Psoas muscle (tissue), 8 donors: ENCODE measurements at places on chromosomes 7 and 10. TPM values are rescaled to one million over a fixed set of nuclear protein-coding genes. Genes with fewer than 3 reads are reported as not detected.

DNA sequence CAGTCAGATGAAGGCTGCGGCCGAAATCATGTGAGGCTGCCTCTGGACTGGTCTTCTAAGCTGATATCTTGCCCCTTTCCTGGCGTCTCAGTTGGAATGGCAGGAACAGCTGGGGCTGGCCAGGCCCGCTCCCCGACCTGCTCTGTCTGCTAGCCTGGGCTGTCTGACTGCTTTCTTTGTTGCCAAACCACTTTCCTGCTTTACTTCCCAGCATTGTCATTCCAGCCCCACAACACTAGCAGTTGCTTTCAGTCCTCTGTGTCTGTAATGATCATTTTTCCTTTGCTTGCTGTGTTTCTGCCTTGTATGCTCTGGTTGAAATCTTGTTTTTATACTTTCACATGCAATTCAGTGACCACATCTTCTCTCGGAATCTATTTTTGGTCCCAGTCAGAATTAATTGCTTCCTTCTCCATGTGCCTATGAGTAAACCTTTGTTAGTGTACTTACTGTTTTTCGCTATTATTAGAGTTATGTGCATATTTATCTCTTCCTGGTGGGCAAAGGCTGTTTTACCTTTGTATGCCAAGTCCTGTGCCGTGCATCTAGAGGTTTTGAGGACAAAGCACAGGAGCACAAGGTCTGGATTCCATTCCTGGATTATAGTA is 21.6 kb downstream of the PRPF18 start:
- DNase-seq: peak; percentile 50

DNA sequence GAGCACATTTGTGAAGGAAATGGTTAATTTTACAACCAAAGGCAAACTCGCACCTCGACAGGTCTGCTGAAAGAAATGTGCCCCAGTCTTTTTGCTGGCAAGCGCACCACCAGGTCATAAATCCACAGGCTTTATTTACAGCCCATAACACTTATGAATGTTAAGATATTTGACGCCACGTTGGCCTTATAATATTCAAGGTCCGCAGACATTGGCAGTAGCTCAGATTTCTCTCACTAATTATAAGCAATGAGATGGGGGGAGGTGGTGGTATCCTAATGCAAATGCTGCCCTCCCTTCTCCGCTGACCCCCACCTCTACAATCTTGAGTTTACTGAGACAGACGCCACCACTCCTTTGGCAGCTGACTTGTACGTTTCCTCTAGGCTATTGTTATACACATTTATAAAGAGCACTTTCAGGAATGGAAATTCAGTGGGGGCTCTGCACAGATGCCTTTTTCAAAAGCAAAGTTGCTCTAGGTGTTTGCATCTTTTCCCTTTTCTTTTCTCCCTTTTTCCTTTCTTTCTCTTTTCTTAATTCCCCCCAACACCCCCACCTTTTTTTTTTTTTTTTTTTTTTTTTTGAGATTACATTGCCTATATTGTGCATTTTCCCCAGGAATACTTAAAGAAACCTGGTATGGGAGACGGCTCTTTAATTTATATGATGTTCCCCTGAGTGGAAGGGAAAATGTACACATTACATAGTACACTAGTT is 6.7 kb downstream of the TCF7L2 start:
- no peak for DNase-seq

- no peak for DNase-seq
These were observed 70.8 kb upstream of the FAM204A start for GRCh38 chr10:118412932-118413331.

GRCh38 chr7:21131897-21132296 is 296.0 kb upstream of the SP4 start:
- no peak for DNase-seq

DNA sequence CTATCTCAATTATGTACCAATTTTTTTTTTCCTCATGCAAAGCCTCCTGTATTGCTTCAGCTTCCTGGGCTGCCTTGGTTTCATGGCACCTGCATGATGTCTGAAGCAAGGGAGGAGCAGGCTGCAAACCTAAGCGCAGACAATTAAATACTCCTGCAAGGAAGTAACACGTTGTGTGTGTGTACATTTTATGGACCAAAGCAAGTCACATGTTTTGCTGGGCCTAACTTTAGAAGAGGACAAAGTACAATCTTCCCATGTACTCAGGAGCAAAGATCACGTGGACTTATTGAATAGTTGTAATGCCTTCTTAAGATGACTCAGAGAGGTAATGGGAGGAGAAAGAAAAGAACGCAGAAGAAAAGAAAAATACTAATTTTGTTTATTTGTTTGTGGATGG is 944.0 kb upstream of the C7orf33 start:
- no peak for DNase-seq

DNA sequence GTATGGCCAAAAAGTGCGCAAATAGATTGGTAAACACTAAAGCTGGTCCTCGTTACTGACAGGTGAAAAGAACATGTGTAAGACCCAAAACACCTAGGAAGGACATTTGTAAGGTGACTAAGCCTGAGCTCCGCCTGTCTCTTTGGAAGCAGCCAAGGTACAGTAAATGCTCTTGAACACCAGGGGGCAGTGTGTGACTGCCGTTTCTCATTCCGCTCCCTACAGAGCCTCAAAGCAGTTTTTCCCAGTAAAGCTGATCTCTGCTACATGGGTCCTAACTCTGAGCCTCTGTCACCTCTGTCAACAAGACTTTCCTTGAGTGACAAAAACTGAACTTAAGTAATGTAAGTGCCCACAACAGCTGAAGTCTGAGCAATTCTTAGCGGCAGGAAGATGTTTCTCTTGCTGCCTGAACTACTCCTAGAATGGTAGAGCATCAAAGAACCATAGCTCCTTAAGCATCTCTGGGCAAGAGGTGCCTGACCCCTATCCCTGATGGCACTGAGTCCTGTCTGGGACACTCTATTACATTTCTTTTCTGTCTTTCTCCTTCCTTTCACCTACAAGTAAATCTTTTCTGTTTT is 238.0 kb upstream of the INHBA start:
- peak; percentile 68 for DNase-seq

DNA sequence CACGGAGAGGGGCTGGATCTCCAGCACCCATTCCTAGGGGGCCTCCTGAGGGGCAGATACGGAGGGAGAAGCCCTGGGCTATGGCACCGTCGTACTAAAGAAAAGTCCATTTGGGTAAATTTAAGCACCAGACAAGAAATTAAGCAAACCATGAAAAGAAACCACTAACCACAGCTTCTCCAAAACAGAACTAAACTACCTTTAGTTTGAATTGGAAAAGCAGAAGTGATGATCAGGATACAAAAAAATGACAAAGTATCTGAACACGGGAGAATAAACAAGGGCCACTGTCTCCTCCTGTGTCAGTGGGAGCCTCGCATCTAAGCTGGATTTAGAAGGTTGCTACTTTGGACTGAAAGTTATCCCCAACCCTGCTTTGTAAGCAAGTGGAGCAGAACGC is 69.1 kb downstream of the DIP2C start:
- no peak for DNase-seq

DNA sequence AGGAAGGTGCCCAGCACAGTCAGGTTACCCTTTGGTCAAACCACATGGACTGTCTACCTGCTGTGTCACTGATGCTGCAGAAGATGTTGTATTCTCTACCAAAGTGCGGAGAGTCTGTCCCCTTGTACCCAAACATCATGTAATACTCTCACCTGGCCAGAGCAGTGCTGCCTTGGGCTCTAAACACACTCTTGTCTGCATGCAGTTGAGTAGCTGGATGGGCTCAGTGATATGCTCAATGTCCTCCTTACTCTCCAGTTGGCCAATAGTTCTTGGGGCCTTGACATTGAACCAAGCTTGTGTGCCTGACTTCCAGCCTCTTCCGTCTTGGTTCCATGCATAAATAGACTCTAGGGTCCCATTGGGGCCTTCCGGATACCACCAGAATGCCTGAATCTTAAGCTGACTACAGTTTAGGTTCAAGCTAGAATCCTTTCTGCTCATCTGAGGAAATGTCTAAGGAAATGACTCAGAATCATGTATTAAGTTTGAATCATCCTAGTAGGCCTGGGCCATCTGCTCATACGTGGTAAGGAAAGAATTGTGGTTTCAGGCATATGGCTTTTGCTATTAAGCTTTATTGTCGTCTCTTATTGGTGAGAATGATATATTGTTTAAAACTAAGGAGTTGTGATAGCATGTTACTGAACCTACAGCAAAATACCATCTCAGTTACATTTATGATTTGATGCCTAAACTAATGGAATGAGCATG is 118.0 kb downstream of the OTUD1 start:
- no peak for DNase-seq

The SUN3 gene
- total RNA-seq: not detected

The VGF gene
- total RNA-seq: not detected

The SH2B2 gene
- total RNA-seq: 27.8 TPM

- no peak for DNase-seq
These were observed 14.9 kb upstream of the COL13A1 start for GRCh38 chr10:69786791-69787190.

The HOXA4 gene
- total RNA-seq: 7.2 TPM

- DNase-seq: no peak
These were observed 73.9 kb upstream of the CABCOCO1 start for GRCh38 chr10:61588770-61589211.

DNA sequence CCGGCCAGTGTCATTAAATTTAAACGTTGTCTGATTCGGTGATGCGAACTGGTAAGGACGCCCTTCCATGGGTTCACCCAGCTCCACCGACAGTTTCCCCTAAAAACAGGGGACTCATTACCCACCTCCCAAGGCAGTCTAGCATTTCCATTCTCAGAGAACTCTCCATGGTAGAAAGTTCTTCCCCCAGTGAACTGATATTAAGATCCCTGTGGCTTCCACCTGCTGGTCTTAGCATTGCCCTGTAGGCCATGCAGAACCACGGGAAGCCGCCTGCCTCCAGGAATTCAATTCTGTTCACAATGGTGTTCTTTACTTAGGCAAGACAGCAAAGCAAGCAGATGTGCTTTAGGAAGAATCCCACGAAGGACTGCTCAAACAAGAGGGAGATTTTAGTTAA is 128.9 kb upstream of the NANOS1 start:
- DNase-seq: no peak

DNA sequence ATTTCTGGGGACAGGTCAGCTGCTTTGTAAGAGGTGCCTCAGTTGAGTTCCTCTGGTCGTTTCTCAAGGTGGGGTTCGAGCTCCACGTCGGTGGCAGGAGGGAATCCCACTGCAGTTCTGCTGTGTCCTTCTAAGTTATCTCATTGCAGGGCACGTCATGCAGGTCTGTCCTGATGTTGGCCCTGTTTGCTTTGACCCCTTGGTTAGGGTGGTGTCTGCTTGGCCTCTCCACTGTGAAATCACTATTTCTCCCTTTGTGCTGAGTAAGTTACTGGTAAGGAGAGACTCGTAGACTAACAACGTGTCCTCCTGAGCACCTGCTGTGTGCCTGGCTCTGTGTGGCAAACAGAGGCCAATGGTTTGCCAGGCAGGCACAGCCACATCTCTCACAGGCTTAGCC is 372.9 kb upstream of the ZMIZ1 start:
- no peak for DNase-seq

GRCh38 chr10:26481914-26482550 is 43.9 kb downstream of the APBB1IP start:
- DNase-seq: no peak

DNA sequence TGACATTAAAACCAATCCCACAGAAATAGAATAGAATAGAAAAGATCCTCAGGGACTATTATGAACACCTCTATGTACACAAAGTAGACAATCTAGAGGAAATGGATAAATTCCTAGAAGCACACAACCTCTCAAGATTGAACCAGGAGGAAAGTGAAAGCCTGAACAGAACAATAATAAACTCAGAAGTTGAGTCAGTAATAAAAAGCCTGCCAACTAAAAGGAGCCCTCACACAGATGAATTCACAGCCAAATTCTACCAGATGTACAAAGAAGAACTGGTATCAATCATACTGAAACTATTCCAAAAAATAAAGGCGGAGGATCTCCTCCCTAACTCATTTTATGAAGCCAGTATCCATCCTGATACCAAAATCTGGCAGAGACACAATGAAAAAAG is 220.3 kb upstream of the HPS1 start:
- no peak for DNase-seq

The PNLIP gene
- not detected for total RNA-seq

DNA sequence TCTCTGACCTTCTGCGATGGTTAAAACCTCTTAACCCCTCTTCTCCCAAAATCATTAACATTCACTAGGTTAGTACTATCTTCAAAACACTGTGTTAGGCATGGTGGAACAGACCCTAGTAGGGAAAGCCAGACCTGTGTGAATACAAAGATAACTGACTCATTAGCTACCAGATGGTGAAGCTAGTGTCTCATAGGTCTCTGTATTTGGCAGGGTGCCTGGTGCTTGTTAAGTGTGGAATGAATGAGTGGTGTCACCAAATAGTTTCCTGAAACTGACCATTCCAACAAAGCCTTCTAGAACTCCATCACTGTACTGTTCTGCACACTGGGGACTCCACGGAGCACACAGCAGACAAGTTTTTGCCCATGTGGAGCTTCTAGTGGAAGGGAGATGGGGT is 27.7 kb upstream of the TM9SF3 start:
- no peak for DNase-seq

GRCh38 chr10:102268375-102268888 is 23.1 kb downstream of the GBF1 start:
- no peak for DNase-seq

DNA sequence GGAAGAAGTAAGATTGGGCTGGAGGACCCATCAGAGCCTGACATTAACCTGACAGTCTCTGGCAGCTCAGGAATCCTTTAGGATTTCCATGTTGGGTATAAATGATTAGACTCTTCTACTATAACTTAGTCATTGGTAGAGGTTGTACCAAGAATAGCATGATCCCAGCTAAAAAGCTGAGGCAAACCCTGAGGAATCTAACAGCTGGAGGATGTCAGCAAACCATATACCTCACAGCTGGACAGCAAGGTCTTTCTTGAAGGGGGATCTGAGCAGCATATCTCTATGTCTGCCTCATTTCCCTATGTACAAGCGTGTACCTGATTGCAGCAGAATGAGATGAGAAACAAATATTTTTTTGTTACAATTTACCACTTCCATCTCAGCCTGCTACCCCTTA is 103.2 kb downstream of the NPSR1 start:
- no peak for DNase-seq

The UPK3BL2 gene
- 1.7 TPM for total RNA-seq

DNA sequence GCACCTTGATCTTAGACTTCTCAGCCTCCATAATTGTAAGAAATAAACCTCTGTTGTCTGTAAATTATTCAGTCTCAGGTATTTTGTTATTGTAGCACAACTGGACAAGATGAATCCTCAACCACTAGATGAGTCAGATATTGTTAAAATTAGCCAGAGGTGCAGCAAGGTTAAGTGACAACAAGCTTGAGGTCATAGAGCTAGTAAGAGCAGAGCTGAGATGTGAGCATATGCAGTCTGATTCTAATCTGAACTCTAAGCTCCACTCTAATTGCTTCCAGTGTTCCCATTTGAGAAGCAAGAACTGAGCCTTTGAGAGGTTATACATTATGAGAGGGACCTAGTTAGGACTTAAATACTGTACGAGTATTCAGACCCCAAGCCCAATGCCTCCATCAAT is 93.1 kb downstream of the FZD1 start:
- DNase-seq: no peak

DNA sequence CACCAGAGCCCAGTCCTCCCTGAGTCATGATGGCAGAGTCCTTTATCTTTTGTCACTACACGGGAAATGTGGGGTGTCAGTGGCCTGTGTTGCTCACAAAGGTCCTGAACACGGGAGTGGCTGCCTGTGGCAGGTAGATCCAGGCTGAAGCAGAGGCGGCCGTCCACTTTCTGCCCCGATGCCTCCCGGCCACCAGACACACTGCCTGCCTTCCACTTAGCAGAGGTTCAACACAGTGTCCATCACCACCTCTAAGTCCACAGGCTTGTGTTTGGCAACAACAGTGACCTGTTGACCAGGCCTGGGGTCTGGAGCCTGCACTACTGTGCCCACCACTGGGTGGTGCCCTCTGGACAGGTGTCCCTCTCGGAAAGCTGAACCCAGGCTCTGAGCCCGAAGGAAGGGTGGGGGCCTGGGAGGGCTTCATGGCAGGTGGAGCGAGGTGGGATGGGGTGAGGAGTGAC is 49.9 kb upstream of the CAMK2B start:
- DNase-seq: peak; percentile 59
